ENCODE measurements at places on chromosomes 11 and 22.

DNA sequence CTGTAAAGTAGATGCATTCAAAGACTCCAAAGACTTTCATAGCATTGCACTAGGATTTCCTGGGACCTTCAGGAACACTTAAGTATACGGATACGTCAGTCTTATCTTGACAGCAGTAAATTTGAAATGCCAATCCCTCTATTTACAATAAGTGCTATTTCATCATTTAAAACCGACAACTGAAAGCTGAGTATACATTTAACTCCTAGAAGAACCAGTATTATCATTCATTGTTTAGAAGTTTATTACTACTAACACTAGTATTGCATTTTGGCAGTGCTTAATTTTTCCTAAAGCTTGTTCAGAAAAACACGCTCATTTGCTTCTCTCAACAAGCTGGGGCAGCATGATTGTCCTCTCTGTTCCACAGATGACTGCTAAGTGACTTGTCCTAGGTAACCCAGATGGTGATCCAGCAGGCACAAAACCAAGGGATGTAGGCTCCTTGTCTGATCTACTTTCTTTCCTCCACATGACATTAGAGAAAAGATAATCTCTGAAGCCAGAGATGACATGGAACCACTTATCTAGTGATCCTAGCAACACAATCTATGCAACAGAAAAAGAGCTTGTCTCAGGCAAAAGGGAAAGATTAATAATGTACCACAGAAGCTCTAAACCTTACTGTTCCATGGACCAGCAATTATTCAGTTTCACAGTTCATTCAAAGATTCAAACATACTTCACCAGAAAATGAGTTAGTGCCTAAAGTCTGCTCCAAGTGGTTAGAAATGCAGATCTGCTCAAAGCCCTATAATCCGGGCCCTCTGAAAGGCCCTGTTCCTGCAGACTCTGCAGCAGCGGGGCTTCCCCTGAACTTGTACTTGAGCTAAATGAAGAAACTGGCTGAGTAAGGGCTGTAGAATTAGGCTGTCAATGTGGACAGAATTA is 5.2 kb downstream of the MAML2 start:
- DNase-seq = peak; percentile 18

- no peak for DNase-seq
Measured at GRCh38 chr22:45475851-45476514, 26.7 kb upstream of the FBLN1 start.

DNA sequence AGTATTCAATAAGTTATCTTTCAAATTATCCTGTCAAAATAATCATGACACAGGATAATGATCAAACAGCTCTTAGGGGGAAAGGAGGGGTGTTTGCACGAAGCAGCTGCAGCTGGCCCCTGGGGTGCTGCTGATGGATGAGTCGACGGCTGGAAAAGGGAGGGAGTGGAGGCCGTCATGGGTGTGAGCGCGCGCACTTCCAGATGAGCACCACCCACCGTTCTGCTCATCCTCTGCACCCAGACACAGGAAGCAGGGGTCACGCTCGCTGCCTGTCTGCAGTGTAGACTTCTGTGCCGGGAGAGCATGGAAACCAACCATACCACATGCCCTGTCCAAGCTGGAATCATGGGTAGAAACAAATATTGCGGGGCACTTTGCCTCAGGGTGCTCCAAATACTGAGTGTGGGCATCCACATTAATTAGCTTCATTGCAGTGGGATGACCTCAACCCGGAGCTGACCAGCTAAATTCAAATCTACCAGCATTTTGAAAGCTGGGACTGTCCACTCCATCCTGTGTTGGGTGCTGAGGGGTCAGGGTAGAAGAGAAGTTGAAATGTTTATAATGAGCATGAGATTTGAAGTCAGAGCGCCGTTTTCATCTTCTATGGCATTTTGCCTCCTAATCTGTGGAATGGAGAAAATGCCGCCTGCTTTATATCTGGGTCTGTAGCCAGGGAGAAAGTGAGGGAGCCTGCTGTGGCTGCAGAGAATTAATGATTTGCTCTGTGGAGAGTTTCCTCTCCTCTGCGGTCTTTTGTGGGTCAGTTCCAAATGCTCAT is 802.4 kb downstream of the TBC1D22A start:
- no peak for DNase-seq

DNA sequence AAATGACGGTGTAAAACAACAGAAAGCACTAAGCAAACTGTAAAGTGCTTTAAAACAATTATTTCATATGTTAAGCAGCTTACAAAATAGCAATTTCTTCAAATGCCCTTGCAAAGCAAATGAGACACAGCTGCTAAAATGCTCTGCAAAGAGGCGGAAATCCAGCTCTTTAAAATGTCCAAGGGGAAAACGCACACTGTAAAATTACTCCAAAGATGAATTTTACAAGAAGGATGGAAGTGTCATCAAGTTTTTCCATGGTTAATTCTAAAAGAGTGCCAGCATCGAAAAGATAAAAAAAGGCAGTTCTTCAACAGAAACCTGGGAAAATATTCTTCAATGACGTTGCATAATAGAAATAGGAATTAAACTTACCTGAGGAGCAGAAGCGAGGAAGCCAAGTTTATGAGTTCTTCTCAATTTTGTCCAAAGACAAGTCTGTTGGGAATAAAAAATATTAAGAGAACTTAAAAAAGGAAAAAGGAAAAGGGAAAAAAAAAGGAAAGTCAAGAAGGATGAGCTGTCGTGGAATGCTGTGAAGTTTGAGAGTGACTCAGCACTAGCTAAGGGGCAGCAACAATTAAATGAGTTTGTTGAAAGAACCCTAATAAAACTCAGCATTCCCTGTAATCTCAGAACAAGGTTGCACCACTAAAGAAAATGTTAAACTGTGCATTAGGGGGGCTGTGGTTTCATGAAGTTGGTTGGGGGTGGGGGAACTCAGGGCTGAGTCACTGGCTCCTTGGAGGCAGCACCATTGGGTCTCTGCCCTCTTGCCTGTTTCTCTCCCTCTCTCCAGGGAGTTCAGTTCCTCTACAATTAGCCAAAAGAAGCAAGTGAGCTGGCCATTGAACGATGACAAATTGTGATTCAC is 64.2 kb upstream of the BLID start:
- no peak for DNase-seq

GRCh38 chr11:115860246-115860645 is 356.0 kb upstream of the CADM1 start:
- no peak for DNase-seq

DNA sequence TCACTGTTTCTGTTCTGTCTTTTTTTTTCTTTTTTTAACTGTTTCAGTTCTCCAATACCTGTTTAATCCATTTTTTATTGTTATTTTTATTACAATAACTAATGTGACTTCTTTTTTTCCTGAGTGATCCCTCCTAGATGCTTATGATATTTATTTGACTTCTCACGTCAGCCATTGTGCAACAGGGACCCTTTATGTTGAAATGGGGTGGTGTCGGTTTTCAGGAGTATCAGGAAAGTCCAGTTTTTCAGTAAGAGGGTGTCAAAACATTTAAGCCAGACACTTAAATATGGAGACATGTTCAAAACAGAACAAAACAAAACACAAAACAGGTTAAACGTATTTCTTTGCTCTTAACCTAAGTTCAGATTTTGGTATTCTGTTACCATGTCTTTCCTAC is 418.8 kb downstream of the DYNC2H1 start:
- no peak for DNase-seq

DNA sequence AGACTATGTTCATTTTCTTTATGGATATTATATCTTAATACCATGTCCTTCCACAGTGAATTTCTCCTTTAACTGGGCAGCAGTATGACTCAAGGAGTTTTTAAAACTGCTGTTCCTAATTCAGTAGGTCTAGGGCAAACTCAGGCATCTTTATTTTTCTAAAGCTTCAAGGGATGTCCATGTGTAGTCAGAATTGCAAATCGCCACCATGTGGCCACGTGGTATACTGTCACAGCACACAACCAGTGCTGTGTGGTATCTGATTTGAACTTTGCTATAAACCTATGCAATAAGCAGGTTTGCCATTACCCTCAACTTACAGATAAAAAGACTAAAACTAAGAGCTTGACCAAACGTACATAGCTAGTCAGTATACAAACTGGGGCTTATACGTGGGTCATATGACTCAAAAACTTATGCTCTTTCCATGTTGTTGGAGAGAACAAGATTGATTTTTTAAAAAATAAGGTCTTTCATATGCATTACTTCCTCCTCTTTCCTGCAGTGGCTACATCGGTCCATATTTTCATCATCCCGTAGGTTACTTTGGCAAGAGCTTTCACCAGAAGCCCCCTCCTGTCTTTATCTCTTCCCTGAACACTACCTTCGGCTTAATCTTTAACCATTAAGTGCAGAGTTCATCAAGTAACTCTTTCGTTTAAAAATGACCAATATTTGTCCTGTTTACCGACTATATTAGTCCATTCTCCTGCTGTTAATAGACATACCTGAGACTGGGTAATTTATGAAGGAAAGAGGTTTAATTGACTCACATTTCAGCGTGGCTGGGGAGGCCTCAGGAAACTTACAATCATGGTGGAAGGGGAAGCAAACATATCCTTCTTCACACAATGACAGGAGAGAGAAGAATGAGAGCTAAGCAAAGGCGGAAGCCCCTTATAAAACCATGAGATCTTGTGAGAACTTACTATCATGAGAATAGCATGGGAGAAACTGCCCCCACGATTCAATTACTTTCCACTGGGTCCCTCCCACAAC is 8.0 kb upstream of the HTATIP2 start:
- peak; percentile 67 for DNase-seq

DNA sequence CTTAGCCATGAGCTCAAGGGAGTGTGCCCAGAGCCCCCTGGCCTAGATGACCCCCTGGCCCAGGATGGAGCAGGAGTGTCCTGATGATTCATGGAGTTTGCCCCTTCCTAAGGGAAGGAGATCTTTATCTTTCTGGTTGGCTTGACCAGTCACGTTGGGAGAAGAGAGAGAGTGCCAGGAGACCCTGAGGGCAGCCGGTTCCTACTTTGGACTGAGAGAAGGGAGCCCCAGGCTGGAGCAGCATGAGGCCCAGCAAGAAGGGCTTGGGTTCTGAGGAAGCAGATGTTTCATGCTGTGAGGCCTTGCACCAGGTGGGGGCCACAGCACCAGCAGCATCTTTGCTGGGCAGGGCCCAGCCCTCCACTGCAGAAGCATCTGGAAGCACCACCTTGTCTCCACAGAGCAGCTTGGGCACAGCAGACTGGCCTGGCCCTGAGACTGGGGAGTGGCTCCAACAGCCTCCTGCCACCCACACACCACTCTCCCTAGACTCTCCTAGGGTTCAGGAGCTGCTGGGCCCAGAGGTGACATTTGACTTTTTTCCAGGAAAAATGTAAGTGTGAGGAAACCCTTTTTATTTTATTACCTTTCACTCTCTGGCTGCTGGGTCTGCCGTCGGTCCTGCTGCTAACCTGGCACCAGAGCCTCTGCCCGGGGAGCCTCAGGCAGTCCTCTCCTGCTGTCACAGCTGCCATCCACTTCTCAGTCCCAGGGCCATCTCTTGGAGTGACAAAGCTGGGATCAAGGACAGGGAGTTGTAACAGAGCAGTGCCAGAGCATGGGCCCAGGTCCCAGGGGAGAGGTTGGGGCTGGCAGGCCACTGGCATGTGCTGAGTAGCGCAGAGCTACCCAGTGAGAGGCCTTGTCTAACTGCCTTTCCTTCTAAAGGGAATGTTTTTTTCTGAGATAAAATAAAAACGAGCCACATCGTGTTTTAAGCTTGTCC is 14.3 kb downstream of the ADORA2A start:
- no peak for DNase-seq

DNA sequence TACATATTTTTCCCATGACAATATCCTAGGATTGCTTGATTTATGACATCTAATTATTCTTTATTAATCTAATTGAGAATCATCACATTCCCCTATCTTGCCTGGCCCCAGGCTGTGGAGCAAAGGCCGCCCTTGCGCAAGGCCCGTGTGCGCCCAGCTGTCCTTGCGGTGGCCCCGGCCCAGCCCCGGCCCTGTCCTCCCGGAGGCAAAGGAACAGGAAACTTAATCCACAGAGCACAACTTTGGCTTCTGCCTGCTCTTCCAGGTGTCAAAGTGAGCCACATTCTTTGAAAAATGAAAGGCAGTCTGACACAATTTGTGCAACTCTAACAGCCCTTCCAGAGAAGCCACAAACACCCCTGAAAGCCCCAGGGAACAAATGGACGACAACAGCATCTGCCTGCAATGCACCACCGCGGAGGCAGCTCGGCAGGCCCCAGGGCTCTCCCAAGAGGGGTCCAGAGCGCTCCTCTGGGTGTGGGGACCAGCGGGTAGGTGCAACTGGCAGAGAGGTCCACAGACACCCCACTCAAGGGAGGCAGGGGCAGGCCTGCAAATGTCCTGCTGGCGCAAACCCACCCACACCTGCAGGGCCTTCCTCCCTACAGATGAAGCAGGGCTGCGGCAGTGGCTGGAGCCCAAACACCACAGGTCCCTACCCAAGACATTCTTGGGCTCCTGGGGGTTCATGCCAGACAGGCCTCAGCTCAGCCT is 30.3 kb downstream of the GNB1L start:
- no peak for DNase-seq

DNA sequence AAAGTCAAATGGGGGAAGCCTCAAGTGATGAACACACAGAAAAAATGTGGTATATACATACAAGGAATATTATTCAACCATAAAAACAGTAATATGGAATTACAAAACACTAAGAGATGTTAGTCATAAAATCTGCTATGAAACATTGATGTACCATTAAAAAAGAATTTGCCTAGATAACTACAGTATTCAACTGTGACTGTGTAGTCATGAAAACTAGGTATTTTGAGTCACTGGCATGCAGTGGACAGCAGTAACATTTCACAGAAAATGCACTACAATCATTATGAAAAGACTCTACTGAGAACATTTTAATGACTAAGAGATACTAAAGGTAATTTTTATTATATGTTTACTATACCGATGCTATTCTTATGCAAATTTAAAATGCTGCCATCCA is 11.7 kb downstream of the ZNF195 start:
- DNase-seq = no peak

- no peak for DNase-seq
Measured at GRCh38 chr11:103970701-103971249, 65.7 kb upstream of the DDI1 start.

- DNase-seq = no peak
Measured at GRCh38 chr11:108734956-108735559, 70.2 kb downstream of the DDX10 start.

GRCh38 chr22:21850660-21851059 is 16.8 kb downstream of the MAPK1 start:
- no peak for DNase-seq

DNA sequence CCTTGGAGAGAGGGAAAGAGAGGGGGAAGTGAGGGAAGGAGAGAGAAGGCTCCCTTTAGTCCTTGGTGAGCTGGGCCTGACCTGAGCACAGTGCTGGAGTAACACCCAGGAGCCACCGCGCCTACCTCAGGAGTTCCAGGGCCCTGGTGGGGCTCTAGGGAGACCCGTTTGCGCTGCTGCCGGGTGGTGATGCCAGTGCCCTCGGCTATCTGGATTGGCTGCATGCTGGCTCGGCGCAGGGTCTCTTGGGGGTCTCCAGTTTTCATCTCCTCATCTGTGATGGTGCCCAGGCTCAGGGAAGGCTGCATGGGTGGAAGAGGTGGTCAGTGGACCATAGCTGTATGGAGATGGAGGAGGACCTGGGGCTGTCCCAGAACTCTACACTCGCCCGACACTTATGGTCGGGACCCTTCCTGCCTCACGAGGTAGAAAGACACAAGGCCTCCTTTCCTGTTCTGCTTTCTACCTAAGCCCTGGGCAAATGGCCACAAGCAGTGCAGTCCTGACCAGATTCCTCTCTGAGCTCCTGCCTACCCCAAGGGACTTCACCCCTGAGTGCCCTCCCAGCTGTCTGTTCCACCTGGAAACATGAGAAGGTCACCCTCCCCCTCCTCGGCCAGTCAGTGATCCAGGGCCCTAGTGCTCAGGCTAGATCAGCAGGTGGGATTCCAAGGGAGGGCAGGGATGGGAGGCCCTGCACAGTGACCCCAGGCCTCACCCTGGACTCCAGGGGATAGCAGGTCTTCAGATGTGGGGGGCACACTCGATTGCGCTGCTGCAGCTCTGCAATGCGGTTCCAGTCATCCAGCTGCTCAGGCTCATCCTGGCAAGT is 6.0 kb downstream of the IL18BP start:
- DNase-seq = no peak
